ENCODE measurements at places on chromosomes 11 and 22.

- no peak for DNase-seq
These were observed 354.8 kb downstream of the ETS1 start for GRCh38 chr11:128232588-128232987.

GRCh38 chr11:78080818-78081495, 1.3 kb upstream of the NDUFC2 start:
- DNase-seq, result no peak

- no peak for DNase-seq
These were observed 114.1 kb downstream of the VPREB1 start for GRCh38 chr22:22358686-22359085.

- no peak for DNase-seq
These were observed 789.9 kb upstream of the LRRC4C start for GRCh38 chr11:42249401-42249800.

GRCh38 chr22:46607483-46608114, 12.6 kb upstream of the GRAMD4 start:
- DNase-seq, result no peak

GRCh38 chr11:120385110-120385509, 48.9 kb downstream of the ARHGEF12 start:
- DNase-seq, result no peak

DNA sequence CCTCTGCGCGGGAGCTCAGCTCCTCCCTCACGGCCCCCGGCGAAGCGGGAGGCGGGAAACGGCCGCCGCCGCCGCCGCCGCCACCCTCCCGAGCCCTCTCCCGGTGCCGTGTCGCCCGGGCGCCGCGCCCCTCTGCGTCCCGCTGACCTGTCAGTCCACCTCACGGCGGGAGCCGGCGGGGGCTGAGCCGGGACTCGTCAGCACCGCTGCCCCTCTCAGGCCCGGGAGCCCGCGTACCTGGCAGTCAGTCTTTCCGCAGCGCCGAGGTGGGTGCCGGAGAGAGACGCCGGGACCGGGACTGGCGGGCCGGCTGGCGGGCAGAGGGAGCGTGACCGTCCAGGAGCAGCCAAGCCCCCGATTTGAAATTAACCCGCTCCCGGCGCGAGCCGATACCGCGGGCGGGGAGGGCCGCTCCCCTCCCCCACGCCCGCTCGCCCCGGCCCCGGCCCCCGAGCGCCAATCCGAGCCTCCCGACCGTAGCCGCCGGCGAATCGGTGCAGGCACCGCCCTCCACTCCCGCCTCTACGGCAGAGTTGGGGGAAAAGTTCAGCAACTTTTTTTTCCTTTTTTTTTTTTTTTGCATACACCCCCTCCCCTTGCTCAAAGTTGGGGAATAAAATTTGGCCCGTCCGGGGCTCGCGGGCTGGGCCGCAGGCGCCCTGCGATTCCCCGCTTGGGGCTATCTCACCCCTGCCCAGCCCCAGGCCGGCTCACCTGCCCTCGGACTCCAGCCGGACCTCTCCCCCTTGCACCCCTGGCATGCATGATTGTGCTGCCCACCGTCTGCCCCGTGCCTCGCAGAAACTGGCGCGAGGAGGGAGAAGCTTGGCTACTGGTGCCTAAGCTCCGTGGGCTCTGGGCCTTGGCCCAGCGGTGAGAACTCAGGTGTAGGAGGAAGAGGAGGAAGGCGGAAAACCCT, 774 bp upstream of the E2F8 start:
- no peak for DNase-seq

DNA sequence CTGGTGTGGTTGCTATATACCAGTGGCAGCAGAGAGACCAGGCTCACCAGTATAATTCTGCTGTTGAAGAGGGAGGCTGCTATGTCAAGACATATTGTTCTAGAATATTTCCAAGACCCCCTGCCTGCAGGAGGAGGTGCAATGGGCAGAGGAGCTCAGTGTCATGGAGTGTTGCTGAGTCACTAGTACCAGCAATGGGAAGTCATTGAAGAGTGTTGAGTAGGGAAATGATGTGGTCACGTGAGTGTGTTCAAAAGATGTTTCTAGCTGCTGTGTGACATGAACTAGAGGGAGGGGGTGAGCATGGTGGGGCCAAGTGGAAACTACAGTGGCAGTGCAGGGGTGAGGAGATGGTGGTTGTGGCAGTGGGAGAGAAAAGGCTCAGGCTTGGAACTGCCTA, 76.3 kb upstream of the BIRC3 start:
- DNase-seq, result no peak

GRCh38 chr11:36417154-36417553, 92.9 kb downstream of the TRAF6 start:
- no peak for DNase-seq

- DNase-seq, result peak; percentile 93
These were observed 39.9 kb downstream of the CWC15 start for GRCh38 chr11:94933223-94934130.

GRCh38 chr11:9855579-9856287, 191.9 kb downstream of the SWAP70 start:
- DNase-seq, result peak; percentile 29

GRCh38 chr22:50542416-50542927, 3.2 kb upstream of the KLHDC7B start:
- DNase-seq, result no peak

DNA sequence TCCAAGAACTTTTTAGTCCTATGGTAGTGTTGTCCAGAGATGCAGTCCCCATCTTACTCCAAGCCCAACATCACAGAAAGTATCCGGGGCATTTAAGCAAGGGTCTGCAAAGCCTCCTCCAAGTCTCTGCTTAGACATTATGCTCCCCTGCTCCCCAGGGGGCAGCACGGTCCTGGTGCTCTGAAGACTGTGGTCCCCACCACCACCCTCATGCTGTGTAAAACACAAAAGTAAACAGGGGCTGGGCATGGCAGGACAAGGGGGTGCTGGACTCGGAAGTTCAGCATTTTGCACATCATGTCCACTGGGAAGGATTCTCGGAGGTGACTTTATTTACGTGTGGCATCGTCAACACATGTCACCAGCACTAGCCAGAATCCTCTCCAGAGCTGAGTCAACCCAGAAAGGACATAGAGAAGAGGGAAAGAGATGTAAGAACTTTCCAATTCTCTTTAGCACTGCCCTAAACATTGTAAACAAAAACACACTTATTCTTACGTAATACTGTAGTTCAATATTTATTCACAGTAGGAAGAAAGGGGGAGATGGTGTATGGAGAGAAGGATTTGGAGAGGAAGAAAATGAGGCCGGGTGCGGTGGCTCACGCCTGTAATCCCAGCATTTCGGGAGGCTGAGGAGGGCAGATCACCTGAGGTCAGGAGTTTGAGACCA, 37.7 kb downstream of the TCIRG1 start:
- no peak for DNase-seq

GRCh38 chr11:82686211-82686610, 47.5 kb downstream of the FAM181B start:
- no peak for DNase-seq

GRCh38 chr11:133714471-133715375, 130.6 kb downstream of the SPATA19 start:
- no peak for DNase-seq

DNA sequence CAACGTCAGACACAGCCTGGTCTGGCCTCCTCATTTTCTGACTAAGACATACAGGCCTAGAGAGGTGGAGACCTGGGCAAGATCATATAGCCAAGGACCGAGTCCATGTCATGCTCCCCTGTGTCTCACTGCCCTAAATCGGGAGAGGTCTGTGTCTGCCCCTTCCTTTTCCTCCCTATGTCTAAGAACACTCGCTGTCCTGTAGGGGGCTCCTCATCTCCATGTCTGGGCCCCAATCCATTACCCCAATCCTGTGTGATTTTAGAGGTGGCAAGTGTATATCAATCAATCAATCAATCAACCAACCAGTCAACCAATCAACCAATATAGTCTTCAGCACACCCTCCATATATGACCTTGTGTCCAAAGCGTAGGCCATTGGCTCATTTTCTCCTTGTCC, 125.7 kb downstream of the KIRREL3 start:
- no peak for DNase-seq

- no peak for DNase-seq
These were observed 7.5 kb downstream of the PVALB start for GRCh38 chr22:36809351-36809750.

GRCh38 chr11:46090375-46090774, 30.9 kb downstream of the PHF21A start:
- no peak for DNase-seq

DNA sequence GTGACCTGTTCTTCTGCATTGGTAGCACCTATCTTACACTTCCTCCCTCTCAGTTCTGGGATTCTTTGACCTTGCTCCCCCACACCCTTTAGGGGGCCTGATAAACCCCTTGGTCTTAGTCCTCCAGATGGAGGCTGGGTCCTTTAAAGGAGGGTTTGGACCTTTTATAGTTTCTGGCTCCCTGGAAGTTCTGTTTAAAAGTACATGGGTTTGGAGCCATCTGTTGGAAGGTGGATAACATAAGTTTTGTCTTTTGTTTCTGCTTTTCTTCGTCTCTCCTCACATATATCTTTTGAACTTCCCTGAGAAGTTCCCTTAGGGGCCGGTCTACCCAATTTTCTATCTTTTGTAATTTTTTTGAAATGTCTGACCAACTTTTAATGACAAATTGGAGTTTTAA, 17.9 kb upstream of the HYLS1 start:
- no peak for DNase-seq

GRCh38 chr11:26254378-26254777, 77.6 kb upstream of the ANO3 start:
- peak; percentile 63 for DNase-seq

- no peak for DNase-seq
These were observed 130.8 kb downstream of the GALNT18 start for GRCh38 chr11:11491014-11491413.

DNA sequence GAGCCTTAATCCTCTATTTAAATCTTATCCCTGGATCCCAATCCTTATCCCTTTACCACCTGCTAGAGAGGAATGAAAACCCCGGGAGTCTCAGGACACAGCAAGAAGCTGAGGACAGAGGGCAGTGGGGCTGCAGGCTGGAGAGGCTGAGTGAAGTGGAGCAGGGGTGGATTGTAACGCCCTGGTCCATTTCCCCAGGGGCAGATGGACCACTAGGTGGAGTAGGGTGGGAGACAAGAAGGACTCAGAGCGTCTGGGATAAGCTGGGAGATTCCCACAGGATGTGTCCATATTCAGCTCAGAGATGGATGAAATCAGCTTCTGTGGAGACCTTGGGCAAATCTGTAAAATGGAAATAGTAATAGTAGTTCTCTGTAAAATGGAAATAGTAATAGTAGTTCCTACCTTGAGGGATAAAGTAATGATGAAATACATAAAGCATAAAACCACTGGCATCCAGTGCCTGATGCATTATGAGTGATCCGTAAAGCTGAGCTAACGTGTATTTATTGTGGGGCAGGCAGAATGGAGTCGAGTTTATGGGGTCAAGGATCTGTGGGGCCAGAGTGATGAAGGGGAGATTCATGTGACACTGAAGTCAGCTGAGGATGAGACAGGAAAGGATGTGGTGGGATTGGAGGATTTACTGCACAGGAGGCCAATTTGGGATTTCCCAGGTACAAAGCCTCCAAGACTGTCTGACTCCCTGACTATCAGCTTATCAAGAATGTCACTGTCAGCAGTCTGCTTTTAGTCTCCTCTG, 1.9 kb upstream of the ROBO4 start:
- peak; percentile 51 for DNase-seq

DNA sequence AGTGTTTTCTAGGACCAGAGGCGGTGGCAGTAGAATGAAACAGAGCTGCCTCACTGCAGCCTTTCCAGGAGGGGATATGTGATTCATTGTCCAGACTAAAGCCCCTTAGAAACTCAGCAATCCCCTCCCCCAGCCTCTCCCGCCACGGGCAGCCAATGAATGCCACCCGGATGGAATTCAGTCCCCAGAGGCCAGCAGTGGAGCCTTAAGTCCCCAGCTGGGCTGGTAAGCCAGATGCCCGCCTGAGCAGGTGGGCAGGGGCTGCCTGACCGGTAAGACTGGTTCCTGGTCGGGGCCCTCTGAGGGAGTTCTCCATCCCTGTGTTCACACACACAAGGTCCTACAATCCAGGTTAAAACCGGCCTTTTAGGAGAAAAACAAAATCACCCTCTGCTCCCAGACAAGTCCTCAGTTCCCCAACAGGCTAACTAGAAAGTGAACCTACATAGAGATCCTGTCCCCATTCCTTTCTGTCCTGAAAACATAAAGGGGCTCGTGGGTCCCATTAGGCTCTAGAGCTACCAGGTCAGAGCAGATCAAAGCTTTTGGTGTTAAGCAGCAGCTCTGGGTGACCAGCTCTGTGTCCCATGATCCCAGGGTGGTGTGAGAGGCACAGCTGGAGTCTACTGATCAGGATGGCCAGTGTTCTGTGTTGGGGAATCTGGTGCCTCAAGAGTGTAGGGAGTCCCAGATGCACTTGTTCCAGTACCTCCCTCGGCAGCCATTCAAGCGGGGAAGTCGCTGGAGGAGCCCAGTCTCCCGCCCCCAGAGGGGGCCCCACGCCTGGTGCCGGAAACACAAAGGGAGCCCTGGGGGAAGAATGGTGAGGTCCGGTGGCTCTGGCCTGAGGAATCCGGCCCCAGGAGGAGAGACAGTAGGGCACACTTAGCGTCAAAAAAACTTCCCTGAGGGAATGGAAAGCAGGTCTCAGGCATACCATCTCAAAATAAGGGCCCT, 2.6 kb downstream of the PATZ1 start:
- peak; percentile 79 for DNase-seq

- peak; percentile 32 for DNase-seq
These were observed 198.3 kb downstream of the CASP12 start for GRCh38 chr11:104699981-104700380.

GRCh38 chr22:24384131-24384530, 43.3 kb upstream of the ADORA2A start:
- DNase-seq, result no peak

DNA sequence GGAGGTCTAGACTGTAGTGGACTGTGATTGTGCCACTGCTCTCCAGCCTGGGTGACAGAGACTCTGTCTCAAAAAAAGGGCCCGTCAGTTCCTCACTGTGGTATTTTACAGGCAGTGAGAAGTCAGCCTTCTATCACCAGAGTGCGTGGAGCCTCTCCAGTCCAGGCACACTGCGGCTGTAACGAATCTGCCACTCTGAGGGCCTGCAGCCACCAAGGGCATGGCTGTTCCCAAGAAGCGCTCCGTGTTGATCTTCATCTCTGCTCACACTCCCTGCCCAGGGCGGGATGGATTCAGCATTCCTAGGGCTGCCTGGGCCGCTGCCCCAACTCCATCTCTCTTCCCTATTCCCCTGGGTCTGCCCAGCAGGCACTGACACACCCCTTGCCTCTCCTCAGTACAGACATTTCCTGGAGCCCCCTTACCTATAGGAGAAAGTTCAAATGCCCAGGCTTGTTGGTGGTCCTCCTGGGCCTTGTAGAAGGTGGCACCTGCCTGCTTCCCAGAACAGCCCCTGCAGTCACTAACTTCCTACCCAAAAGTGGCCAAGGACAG, 148.4 kb downstream of the CACNA1I start:
- no peak for DNase-seq

Measured in adipocyte (in vitro differentiated cells).